Activated T-cell treated with anti-CD3 and anti-CD28 coated beads for 48 hours (primary cell): ENCODE measurements at places on chromosomes 3 and 15.

DNA sequence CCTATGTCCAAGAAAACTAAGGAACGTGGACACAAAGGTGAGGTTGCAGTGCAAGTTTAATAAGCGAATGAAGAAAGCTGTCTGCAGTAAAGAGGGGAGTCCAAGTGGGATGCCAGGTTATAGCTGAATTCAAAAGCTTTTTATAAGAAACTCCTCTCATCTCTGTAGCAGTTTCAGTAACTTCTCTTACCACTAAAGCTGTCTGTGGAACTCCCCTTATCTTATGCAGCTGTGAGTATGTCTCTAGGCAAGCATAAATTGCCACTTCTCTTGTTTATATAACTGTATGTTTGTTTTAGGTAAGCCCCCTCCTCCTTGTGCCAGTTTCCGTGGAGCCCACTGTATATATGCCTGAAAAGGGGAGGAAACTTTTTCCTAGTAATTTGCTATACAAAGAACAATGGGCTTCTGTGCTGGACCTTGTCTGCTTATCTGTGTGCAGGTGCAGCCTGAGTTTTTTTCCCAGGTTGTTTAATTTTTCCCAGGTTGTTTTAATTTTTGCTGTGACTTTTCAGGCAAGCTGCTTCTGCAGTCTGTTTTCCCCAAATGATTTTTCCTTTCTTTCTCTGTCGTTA lies 875.1 kb upstream of the EPHA6 start:
- no peak for DNase-seq

DNA sequence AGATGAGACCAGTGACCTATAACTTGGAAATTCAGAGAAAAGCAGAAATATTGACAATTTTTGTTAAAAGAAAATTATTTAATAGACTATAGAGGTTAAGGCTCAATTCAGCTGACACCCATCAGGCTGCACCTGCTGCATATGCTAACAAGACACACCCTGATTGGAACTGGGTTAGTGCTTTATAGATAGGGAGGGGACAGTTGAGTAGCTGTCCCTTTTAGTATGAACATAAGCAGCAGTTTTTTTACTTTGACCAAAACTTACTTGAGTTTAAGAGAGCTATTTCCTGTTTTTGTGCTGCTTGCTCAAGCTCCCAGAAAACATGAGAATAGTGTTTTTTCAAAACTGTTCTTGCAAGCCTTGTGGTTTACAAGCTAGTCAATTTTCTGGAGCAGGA lies 292.6 kb downstream of the LRRC3B start:
- no peak for DNase-seq

DNA sequence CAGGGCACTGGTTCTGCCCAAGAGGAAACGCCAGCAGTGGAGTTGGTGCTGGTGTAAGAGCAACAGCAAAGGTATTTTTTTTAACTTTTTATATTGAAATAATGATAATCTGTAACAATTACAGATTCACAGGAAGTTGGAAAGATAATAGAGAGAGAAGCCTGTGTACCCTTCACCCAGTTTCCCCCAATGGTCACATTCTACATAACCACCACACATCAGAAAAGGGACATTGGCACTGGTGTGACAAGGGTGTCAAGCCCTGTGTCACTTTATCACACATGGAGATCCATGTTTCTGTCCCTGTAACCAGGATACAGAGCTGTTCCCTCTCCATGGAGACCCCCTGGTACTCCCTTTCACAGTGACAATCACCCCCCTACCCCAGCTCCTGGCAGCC lies 9.1 kb upstream of the PLXNA1 start:
- DNase-seq, result no peak

DNA sequence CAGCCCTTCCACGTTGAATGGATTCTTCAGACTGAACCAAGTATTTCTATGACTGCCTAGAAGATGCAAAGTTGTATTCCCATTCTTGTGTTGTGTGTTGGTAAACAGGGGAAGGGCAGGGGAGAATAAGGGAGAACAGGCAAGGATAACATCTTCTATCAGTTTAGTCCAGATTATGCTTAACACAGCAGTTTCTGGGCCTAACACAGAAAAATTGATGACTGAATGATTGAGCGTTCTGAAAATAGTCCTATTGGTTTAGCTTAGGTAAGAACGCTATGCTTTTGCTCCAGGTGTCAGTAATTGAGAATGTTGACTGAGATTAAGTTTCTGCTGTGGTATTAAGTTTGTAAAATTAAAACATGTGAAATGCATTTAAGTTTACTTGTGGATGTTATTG lies 8.6 kb downstream of the FOXB1 start:
- DNase-seq, result no peak

DNA sequence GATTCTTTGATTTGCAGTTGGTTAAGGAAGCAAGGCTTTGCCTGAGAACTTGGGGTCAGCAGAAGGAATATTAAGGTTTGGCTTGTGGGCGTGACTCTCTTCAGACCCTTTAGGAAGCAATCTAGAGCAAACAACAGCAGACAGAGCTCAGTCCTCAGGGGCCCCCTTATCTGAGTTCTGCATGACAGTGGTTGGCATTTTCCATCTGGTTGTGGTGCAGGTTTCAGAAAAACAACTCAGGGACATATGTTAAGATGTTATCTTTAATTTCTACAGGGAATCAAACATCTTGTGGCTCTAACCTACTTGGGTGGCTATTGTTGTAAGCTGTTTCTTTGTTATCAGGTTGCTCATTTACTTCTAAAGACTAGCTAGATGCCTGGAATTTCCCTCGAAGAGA lies 141.4 kb downstream of the VPS8 start:
- DNase-seq, result no peak

- no peak for DNase-seq
Observed at GRCh38 chr3:18892047-18892446, 256.3 kb upstream of the KCNH8 start.

GRCh38 chr3:50296721-50297383 lies 2.4 kb downstream of the HYAL3 start:
- DNase-seq, result no peak
